ENCODE measurements at places on chromosomes 6 and 20.

DNA sequence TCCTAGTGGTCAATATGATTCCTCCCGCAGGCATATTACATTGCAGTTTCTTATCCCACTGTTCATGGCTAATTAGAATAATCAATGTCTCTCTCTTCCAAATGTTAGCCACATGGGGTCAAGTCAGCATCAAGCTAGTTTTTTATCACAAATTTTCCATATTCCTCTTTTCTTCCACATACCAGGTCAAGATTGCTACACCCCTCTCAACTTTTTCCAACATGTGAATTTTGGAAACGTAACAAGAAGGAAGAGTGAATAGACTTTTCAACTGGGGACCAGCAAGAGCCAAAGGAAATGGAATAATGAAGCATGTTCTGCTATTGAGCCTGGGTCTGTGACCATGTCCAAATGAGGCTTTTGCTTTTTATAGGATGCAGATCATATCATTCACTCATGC, 65.1 kb downstream of the SOD2 start:
- no peak for DNase-seq

- no peak for DNase-seq
Observed at GRCh38 chr6:116369964-116370759, 585 bp upstream of the DSE start.

DNA sequence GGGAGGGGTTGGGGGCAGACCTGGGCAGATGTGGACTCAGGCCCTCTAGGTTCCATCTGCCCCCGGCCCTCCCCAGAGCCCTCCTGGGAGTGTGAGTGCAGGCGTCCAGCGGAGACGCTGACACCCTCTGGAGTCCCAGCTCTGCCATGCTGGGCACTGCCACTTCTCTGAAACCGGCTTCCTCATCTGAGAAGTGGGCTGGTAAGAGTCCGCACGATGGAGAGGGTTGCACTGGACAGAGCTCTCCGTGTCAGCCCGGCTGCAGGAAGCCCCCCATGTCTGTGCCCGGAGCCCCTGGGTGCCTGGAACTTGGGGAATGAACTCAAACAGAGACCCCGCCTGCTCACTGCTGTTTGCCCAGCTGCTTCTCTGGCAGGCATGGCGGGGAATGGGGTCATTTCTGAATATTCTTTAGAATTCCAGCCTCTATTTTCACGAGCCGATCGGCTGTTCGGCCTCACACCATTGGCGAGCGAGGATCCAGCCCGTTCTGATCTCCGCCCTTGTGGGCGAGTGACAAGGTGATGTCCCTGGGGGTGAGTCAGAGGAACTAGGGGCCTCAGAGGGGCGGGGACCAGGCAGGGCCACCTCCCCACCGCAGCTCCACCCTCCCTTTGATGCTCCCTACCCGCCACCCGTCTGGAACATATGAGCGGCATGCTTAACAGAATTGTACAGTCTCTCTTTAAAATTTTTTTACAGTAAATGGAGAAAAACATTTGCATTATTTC, 47.8 kb upstream of the GATA5 start:
- peak; percentile 33 for DNase-seq

GRCh38 chr6:142883011-142883410, 62.0 kb downstream of the HIVEP2 start:
- no peak for DNase-seq

DNA sequence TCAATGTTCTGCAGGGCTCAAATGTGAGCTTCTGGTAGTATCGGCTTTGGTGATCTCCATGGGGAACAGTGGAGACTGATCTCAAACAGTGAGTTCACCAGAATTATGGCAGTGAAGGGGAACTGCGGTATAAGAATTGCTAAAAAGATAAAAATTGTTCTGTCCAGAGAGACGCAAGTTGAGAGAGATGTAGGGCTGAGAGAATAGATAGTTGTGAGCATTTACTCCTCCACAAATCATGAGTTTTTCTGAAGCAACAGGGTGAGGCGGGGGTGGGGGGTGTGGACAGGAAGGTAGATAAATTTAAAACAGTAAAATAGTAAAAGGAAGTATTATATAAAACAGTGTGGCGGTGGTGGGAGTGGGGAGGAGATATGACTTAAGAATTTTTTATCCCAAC, 98.6 kb upstream of the NEDD9 start:
- DNase-seq: no peak

DNA sequence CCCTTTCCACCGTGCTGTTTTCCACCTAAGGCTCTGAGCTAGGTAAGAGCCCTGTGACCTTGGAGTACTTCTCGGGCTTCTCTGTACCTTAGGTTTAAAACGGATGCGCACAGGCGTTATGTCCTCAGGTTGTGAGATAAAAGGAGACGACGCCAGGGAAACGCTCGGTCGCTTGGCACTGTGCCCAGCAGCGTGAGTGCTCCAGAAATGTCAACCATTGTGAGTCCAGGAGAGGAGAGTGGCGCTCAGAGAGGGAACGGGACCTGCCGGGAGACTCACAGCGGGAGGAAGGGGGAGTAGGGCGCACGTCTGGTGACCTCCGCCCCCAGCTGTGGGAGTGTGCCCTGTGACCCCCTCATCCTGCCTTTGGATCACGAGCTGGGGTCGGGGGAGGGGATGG, 33.8 kb upstream of the SCRT2 start:
- DNase-seq: no peak

DNA sequence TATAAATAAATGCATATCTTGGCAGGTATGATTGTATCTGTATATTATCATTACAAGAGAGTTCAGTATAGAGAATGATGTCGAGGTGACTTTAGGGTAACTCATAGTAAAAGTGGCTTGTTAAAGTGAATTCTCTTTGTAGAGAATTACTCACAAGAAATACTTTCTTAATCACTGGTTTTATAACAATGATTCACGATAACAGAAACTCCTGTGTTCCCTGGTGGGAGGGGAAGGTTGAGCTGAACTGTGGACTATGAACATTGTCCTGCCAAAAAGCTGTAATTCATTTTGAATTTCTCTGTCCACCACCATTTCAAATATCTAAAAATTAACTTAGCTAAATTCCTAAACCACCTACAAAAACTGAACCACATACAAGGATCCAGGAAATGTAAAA, 7.7 kb downstream of the TPMT start:
- no peak for DNase-seq

DNA sequence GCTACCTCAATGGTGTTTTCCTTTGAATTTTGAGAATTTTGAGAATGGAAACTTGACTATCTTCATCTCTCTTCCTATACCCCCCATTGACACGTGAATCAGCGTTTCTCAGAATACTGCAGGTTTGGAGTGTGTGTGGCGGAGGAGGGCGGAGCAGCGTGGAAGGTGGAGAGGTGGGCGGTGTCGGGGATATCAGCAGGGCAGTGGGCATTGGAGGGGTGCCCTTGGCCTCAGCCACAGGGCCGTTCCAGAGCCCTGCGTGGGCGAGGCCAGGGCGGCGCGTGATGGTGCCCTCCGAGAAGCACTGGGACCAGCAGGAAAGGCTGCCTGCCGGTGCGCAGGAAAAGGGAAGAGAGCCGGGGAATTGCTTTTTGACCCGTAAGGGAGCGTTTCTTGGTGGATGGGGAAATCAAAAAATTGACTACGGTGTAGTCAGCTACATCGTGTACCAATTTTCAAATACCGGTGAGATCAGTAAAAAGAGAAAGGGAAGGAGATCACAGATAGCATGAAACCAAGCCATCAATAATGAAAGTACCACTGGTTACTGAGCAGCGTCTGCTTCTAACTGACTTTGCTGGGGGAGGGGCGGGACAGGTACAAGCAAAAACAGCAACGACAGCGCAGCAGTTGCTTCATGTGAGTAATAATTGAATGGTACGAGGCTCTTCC, 82.7 kb upstream of the DUSP22 start:
- DNase-seq: no peak

GRCh38 chr6:16698162-16698533, 63.1 kb downstream of the ATXN1 start:
- no peak for DNase-seq

- no peak for DNase-seq
Observed at GRCh38 chr6:127539272-127539671, 20.1 kb upstream of the MTCL3 start.

DNA sequence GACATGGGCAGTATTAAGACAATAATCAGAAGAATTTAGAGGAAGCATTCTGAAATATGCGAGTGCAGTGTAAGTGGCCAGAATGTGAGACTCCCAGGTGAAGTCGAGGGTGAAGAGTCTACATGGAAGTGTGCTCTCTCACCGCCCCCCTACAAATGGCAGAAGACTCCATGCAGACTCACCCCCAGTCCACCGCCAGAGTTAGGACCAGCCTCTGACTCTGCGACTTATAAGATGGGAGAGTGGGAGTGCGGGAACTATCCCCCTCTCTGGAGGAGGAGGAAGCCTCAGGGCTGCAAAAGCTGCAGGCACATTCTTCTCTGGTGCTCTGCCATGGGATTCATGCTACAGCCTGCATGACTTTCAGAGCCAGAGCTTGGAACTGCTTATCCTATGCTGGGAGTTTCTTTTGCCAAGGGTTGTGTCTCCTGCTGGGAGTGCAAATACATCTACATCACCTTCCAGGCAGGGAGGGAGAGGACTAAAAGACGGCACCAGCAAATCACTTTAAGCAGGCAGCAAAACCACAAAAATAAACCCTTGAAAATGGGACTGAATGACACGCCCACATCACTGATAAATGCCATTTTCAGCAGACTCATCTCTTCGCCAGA, 206.7 kb upstream of the SULF2 start:
- DNase-seq: no peak

DNA sequence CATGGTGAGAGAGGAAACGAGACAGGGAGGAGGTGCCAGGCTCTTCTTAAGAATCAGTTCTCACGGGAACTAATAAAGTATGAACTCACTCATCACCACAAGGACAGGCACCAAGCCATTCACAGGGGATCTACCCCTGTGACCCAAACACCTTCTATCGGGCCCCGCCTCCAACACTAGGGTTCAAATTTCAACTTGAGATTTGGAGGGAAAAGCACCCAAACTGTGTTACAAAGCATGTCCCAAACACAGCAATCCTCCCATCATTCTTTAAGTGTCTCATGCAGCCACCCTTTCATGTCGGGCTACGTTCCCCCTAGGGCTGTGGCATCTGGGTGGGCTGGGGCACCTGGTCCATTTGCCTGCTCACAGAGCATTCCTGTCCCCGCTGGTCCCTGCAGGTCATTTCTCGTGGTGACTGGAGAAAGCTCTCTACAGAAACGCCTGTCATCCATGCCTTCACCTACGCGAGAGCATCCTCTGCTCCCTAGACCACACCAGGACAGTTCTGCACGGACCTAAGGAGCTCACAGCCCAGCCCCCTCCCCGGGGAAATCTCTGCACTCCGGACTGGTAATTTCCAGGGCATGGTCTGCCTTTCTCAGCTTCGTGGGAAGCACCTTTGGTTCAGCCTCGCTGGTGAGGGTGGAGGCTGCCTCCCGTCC, 79.6 kb downstream of the TTLL2 start:
- DNase-seq: no peak

DNA sequence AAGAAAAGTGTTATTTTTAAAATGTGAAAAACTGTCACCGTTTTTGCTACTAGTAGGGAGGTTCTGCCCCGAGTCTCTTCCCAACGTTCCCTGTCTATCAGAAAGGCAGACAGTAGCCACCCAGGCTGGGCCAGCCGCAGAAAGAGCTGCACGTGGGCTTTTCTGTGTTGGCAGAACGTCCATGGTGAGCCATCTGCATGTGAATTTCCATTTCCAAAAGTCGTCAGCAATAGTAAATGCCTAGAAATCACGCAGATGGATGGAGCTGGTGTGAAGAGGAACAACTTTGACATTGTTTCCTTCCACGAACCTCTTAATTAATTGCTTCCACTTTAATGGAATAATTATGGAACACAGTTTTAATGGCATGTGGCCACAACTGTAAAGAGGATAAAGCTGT, 97.5 kb downstream of the FAM120B start:
- DNase-seq: no peak

DNA sequence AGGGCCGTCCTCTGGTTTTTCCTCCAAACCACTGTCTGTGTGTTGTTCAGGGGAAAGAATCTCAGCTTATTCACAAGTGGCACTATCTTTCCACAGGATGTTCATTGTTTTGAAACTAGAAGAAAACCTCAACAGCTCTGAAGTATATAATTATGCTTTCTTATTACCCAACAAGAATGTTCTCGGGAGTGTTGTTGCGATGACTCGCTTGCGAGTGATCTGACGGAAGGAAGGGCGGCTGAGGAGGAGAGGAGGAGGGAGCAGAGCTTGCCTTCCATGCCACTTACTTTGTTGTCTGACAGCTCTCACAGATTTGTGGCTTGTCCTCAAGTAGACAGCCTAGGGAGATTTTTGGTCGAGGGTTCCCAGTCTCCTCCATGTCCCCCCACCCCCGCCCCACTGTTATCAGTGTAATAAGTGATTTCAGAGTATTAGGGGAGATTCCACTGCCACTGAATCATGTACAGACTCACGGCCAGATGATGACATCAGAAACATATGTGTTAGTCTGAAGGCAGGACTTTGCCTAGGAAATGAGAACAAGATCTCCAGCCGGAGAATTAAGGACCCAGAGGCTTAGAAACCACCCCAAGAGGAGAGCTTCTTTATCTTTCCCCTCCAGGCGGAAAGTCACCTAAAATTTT, 80.7 kb upstream of the CCN6 start:
- DNase-seq: peak; percentile 67

DNA sequence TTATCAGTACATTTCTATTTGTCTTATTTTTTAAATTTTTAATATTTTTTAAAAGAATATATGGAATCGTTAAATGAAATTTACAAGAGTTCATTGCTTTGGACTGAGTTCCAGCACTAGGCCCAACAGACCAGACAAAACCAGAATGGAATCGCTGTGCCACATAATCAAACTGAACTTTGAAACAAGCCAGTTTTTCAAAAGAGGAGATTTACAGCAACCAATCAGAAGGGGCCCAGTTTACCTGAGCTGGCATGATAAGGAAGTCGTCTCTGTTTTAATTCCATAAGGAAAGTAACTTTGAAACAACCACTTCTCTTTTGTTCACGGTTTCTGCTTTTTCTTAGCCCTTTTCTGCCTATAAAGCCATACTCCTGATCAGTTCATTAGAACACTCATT, 293.6 kb upstream of the FLRT3 start:
- no peak for DNase-seq

DNA sequence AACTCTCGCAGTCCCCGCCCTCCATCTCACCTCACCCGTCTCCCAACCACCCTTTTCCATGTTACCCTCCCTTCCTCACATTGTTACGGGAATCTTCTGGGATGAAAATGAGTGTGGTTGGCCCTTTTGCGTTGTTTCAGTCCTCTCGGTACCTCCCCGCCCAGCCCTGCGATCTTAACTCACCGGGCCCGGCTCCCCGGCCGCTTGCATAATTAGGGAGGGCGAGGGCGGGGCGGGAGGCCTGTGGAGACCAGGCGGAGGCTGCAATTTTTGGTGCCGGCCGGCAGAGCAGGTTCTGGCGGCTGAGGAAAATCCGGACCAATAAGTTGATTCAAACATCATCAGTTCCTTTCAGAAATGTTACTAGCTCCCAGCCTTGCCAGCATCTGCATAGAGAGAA, 25.2 kb downstream of the TFAP2B start:
- DNase-seq: no peak

GRCh38 chr6:73727114-73727513, 31.1 kb downstream of the CD109 start:
- DNase-seq: no peak

GRCh38 chr6:127131772-127132376, 13.4 kb downstream of the RSPO3 start:
- no peak for DNase-seq

- no peak for DNase-seq
Observed at GRCh38 chr20:34315236-34315635, 12.1 kb upstream of the AHCY start.

All from CD4-positive, alpha-beta T cell treated with Interferon alpha-2 for 1 hour (primary cell).